Stimulated activated CD4-positive, alpha-beta T cell treated with anti-CD3 and anti-CD28 coated beads, Interleukin-15, amount 100 ng/mL, for 1 hour (primary cell): ENCODE measurements at places on chromosomes 1 and 21.

- DNase-seq: no peak
Observed at GRCh38 chr1:201990427-201990826, 8.0 kb downstream of the RNPEP start.

DNA sequence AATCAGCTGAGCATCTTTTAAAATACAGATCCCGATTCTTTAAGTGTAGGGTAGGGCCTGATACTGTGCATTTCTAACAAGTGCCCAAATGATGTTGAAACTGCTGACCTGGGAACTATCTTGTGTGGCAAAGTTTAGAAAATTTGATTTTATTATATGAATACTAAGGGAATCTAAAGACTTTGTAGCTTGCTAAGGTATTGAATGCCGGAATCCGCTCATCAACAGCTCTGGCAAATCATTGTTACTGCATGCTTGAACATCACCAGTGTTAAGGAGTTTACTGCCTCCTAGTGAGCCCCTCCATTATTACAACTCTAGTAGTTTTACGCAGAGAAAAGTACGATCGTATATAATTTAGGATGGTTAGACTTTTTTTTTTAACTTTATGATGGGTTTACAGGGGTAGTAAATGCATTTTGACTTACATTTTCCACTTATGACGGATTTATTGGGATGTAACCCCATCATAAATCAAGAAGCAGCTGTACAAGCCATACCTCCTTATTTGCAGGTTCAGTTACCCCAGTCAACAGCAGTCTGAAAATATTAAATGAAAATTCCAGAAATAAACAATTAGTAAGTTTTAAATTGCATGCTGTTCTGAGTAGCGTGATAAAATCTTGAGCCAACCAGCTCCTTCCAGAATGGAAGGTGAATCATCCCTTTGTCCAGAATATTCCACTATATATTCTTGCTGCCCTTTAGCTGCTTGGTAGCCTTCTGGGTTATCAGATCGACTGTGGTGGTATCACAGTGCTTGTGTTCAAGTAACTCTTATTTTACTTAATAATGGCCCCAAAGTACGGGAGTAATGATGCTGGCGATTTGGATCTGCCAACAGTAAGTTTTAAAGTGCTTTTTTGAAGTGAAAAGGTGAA lies 892 bp downstream of the TYW3 start:
- no peak for DNase-seq

- no peak for DNase-seq
Observed at GRCh38 chr1:233342086-233342485, 14.6 kb downstream of the MAP3K21 start.

- no peak for DNase-seq
Observed at GRCh38 chr1:109930252-109930993, 19.8 kb downstream of the CSF1 start.

GRCh38 chr1:39205102-39205780 lies 746 bp downstream of the MACF1 start:
- DNase-seq: peak; percentile 46

GRCh38 chr1:6385488-6386191 lies 7.9 kb downstream of the ACOT7 start:
- DNase-seq: no peak

DNA sequence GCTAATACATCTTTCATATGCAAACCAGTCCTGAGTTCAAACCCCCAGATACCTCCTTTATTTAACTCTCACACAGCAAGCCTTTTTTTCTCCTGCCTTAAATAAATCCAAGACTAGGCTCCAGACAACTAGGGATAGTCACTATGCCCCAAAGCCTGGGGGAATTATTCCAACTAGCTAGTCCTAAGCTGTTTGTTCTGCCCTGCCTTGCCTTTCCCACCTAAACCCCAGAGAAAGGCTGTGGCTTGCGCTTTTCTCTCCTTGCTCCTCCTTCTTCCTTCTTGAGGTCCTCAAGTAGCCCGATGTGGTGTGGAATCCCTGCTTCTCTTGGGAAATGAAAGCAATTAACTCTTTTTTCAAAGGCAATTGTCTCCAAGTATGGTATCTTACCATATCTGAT lies 31.8 kb downstream of the C1orf87 start:
- DNase-seq: no peak
